ENCODE measurements at places on chromosomes 6 and 20. TPM values are rescaled to one million over a fixed set of nuclear protein-coding genes. Genes with fewer than 3 reads are reported as not detected.

Gene HSPA1B
- total RNA-seq = 45.7 TPM

DNA sequence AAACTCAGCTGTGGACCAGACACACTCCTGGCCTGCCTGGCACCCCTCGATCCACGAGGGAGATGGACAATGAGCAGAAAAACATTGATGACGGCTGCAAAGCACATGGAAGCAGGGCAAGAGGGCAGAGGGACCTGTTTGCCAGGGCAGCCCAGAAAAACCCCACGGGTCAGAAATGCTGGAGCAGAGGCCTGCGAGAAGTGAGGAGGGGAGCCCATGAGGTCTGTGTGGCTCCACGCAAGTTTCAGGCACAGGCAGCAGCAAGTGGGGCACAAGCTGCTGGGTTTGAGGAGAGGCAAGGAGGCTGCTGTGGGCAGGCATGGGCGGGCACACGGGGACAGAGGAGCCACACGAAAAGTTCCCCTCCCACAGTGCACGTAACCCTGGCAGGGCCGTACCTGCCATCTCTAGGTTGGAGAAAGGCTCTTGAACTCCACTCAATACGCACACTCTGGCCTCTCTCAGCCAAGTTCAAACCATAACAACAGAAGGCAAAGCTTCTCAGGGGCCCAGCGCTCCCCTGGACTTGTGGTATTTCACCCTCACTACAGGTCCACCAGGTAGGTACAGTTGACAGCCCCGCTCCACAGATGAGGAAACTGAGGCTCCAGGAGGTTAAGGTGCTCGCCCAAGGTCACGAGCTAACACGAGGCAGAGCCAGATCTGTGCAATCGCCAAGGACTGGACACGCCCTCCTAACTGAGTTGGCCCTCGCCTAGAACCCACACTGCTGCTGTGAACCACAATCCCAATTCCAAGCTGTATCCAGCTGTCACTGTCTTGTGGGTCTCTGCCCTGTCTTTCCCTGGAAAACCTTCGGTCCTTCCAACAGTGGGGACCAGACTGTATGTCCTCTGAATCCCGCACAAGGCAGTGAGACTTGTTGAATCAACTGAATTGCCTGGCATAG is 108.2 kb downstream of the NOL4L start:
- no peak overlapping the region for H3K27ac ChIP-seq
- H3K36me3 ChIP-seq = no peaks in the 10 kb centered on the region
- DNase-seq = peak; percentile 76
- no peaks in the 10 kb centered on the region for H3K27me3 ChIP-seq

Gene ZKSCAN3
- 2.9 TPM for total RNA-seq

- no peak overlapping the region for H3K4me3 ChIP-seq
- DNase-seq = peak; percentile 84
- no peaks in the 10 kb centered on the region for H3K27me3 ChIP-seq
- peaks cover 28% of the 10 kb centered on the region for H3K4me1 ChIP-seq
- H3K36me3 ChIP-seq = no peaks in the 10 kb centered on the region
These were observed 36.8 kb downstream of the C6orf15 start for GRCh38 chr6:31075528-31075927.

DNA sequence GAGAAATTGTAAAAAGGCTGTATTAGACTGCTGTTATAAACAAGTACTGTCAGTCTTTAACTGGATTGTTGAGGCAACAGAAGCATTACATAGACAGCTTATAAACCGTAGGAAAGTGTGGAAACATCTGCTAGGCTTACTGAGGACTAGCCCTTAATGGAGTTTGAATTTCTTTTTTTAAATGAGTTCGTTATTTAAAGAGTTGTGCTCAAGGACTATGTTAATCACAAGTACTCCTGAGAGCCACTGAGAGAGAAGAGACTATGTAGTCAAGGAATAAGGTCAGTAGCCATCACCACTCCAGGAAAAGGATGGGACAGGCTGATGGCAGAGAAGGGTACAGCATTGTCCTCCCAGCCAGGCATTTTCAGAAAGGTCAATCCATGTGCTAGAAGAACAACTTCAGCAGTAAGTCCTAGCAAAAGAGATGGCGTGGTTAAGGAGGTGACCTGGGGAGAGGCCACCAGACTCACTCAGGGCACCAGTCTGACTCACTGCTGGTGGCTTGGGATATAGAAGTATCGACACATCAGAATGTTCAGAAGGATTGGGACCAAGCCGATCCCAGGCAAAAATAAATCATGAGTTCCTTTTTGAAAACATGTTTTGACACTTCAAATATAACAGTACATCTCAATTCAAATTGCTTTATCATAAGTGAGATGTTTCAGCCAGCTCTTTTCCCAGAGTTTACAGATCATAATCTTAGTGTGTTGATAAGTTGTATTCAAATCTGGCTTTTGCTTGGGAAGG is 6.4 kb downstream of the RPS12 start:
- DNase-seq = no peak
- no peak overlapping the region for H3K4me3 ChIP-seq
- H3K36me3 ChIP-seq = peaks cover 35% of the 10 kb centered on the region
- no peaks in the 10 kb centered on the region for H3K27me3 ChIP-seq

DNA sequence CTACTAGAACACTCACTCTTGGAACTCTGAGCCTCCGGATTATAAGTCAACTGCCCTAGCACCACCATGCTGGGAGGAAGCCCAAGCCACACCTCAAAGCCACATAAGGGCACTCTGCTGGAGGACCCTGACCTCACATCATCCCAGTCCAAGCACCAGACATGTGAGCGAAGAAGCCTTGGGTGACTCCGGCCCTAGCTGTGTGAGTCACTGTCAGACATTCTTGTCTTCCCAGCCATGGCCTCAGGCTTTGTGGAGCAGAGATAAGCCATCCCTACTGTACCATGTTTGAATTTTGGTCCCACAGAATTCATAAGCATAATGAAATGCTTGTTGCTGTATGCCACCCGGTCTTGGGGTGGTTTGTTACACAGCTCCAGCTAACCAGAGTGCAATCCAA is 247.7 kb downstream of the SOD2 start:
- no peak overlapping the region for H3K27ac ChIP-seq
- H3K4me3 ChIP-seq = no peak overlapping the region
- no peaks in the 10 kb centered on the region for H3K4me1 ChIP-seq
- DNase-seq = no peak
- no peaks in the 10 kb centered on the region for H3K36me3 ChIP-seq

- peaks cover 10% of the 10 kb centered on the region for H3K36me3 ChIP-seq
- H3K27me3 ChIP-seq = no peaks in the 10 kb centered on the region
- peaks cover 29% of the 10 kb centered on the region for H3K4me1 ChIP-seq
- peak; percentile 6 for DNase-seq
- H3K27ac ChIP-seq = no peak overlapping the region
These were observed 43.5 kb downstream of the AKIRIN2 start for GRCh38 chr6:87658516-87658915.

DNA sequence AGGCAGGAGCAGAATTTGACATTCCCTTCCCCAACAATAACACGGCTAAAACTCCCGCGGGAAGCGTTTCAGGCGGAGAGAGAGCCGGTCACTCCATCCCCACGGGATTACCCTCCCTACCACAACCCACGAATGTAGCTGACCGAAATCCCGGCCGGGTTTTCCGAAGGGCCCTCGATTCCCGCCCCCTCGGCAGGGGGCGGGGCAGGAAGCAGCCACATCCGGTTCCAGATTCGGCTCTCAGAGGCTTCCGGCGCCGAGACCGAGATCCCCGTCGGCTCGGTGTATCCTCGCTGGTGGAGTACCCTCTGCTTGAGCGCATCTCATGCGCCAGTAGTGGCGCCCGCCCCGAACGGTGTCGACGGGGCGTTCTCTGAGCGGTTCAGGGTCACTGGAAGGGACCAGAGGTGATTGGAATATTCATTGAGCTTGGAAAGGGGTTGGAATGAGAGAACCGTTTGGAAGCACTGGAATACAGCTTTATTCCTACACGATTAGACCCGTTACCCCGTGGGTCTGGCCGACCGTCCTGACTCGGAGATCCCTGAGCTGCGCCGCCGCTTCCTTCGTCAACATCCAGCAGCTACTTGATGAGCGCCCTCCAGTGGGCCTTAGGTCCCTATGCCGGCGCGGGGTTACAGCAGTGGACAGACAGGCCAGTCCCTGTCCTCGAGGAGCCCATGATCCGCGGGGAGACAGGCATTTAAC is 649 bp upstream of the RGL2 start:
- peak; percentile 97 for DNase-seq
- peak overlapping the region; percentile 91 for H3K27ac ChIP-seq
- no peaks in the 10 kb centered on the region for H3K27me3 ChIP-seq
- peaks cover 25% of the 10 kb centered on the region for H3K36me3 ChIP-seq

- H3K4me3 ChIP-seq = no peak overlapping the region
- no peak for DNase-seq
These were observed 124.8 kb downstream of the AHI1 start for GRCh38 chr6:135372758-135373157.

GRCh38 chr6:43284991-43285781 is 12.9 kb upstream of the SLC22A7 start:
- H3K4me1 ChIP-seq = peaks cover 5% of the 10 kb centered on the region
- H3K27me3 ChIP-seq = peaks cover 5% of the 10 kb centered on the region
- peak; percentile 91 for DNase-seq
- H3K27ac ChIP-seq = no peak overlapping the region
- H3K4me3 ChIP-seq = peak overlapping the region; percentile 49

DNA sequence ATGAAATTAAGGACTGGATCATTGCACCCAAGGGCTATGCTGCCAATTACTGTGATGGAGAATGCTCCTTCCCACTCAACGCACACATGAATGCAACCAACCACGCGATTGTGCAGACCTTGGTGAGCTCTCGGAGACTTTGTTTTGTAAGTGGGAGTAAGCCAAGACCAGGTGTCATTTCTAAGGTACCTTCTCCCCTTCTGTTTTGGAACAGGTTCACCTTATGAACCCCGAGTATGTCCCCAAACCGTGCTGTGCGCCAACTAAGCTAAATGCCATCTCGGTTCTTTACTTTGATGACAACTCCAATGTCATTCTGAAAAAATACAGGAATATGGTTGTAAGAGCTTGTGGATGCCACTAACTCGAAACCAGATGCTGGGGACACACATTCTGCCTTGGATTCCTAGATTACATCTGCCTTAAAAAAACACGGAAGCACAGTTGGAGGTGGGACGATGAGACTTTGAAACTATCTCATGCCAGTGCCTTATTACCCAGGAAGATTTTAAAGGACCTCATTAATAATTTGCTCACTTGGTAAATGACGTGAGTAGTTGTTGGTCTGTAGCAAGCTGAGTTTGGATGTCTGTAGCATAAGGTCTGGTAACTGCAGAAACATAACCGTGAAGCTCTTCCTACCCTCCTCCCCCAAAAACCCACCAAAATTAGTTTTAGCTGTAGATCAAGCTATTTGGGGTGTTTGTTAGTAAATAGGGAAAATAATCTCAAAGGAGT is 30.4 kb downstream of the TXNDC5 start:
- H3K27me3 ChIP-seq = no peaks in the 10 kb centered on the region
- no peak for DNase-seq
- peaks cover 46% of the 10 kb centered on the region for H3K36me3 ChIP-seq
- no peak overlapping the region for H3K4me3 ChIP-seq
- H3K4me1 ChIP-seq = no peaks in the 10 kb centered on the region

Measured in osteoblast (primary cell).